Spinal cord (tissue), 10 donors: ENCODE measurements at places on chromosomes 11 and 22.
A peak's percentile ranks its signal among the peaks of the same experiment; 100 is the strongest.

GRCh38 chr11:112511911-112512310, 251.3 kb upstream of the PLET1 start:
- no peak for DNase-seq

GRCh38 chr11:16896729-16897469, 117.3 kb downstream of the PLEKHA7 start:
- DNase-seq: peak; percentile 71

DNA sequence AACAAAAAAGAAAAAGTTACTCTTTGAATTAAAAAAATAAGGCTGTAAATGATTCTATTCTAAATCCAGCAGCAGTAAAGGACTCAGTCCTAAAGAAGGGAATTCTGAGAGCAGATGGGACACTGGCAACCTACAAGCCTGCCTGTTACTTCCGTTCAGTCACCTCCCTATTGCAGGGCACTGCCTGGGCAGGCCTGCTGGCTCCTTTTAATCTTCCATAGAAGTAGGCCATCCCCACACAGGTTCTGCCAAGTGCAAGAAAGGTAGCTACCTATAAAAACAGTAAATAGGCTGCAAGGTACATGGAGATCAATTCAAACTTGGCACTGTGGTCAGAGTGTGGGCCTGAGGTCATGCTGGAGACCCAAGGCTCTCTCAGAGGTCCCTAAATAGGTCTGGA, 136.4 kb downstream of the TRIM44 start:
- DNase-seq: no peak

DNA sequence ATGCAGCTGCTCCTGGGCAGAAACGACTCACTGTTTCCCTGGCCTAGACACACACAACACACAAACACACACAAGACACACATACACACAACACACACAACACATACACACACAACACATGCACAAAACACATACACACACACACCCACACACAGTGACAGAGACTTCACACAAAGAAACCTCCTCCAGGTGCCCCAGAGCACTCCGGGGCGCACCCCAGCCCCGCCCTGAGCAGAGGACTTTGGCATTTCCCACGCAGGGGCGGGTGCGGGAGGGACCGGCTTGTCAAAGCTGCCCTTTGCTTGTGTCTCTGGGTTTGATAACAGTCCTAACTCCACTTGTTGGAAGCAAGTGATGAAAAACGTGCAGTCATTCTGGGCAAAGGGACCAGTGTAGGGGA, 6.5 kb downstream of the APOBEC3A start:
- no peak for DNase-seq

DNA sequence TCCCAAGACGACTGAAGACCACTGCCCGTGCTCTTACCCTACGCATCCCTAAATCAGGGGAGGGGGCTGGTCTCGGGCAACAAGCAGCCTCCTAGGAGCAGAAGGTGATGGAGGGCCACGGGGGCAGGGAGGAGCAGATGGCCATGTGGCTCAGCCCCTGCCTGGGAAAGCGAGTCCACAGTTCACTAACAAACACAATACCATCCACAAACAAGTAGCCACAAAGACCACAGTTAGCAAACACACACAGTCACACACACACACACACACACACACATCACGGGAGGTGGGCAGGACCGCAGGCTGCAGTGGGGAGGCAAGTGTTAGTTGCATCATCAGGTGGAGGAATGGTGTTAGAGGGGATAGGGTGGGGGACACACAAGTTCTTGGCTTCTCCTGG, 13.2 kb upstream of the FXYD2 start:
- no peak for DNase-seq

DNA sequence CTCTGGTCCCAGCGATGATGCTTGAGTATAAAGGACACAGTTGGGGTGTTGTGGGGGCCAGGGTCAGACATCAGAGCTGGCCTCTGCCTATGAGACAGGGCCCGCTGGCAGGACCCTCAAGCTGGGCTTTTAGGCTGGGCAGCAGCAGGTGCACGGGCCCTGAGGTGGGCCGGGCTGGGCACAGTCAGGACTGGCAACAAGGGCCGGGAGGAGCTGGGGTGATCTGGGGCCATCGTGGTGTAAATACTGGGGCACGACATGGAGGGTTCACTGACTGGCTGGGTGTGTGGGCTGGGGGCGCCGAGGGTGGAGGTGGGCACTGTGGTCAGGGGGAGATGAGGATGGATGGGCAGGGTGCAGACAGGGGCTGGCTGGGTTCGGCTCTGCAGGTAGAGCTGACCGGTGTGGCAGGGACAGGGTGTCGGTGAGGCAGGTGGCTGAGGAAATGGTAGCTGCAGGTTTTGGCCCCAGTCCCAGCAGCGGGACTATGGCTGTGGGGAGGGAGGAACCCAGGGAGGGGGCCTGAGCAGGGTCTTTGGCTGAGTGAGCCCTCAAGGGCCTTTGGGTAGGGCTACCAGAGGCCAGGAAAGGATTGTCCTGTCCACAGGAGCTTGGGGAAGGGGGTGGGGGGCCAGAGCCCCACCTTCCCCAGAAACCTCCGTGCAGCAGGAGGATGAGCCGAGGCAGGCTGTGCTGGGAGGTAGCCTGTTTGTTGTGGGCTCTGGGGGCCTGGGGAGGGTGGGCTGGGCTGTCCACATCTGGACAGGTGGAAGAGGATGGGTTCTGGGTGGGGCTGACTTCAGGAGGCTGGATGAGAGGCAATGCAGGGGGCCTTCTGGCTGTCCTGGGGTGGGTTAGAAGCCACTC, 81.4 kb downstream of the KCNQ1 start:
- no peak for DNase-seq

- no peak for DNase-seq
Observed at GRCh38 chr22:48477031-48477721, 1350.5 kb downstream of the BRD1 start.
